ENCODE measurements at places on chromosomes 6 and 20.
A peak's percentile ranks its signal among the peaks of the same experiment; 100 is the strongest.

- DNase-seq: peak; percentile 53
Measured at GRCh38 chr6:40485300-40485699, 101.9 kb downstream of the LRFN2 start.

GRCh38 chr20:58407201-58407873, 18.3 kb downstream of the VAPB start:
- DNase-seq: no peak

DNA sequence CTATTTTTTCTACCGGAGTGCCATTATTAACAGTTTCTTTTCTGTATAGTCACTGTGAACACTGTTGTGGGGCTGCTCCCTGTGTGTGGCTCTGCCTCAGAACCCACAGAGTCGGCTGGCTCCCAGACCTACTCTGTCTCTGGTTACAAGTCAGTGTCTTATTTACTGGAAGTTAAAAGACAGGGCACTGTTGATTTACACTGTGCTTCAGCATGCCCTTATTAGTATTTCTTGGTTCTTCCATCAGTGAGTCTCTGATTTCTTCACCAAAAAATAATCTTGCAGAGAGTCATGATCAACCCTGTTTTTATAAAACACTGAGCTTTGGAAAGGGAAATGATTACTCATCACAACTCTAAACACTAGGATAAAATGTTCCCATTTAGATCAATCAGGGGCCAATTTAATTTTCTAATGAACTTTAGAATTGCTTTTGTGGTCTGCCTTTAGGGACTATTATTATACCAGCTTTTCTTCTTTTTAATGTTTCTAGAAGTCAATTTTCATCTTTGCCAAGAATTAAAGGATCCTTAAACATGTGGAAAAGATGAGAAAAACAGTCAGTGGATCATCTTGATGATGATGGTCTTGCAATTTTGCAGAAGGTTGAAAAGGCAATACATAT, 92.6 kb downstream of the UTRN start:
- no peak for DNase-seq

DNA sequence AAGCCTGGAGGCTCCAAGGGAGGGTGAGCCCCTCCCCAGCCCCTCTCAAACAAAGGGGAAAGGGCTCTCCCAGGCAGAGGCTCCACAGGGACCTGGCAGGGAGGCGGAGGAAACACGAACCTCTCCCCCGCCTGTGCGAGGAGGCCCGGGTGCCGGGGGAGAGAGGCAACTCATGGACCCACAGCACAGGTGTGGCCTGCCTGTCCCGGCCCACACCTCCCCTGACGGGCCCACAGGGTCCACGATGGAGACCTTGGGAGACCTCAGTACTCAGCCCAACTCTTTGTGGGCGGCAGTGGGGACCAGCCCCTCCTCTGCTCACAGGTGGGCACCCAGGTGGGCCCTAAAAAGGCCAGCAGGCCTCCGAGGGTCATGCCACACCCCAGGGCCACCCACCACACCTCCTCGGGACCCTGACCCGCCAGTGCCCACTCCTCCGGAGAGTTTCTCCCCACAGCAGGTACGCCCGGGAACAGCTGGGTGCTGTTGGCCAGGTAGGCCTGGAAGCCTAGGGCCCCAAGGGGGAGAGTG, 12.2 kb downstream of the LAMA5 start:
- no peak for DNase-seq

DNA sequence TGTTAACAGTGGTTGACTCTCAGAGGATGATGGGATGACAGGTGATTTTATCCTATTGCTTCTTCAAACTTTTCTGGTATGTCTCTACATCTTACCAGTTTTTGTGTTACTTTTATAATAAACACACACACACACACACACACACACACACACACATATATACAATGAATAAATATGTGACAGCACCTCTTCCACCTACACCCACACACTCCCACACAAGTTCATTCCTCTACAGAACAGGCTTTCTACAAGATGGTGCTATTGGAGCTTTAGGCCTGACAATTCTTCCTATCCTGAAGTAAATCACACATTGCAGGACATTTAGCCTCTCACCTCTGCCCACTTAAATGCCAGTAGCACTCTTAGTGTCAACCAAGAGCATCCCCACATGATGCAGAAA, 46.7 kb upstream of the STK35 start:
- no peak for DNase-seq

- no peak for DNase-seq
Measured at GRCh38 chr20:57391439-57392301, 474 bp downstream of the RBM38 start.

GRCh38 chr20:17748279-17748678, 48.5 kb downstream of the BANF2 start:
- DNase-seq: no peak

DNA sequence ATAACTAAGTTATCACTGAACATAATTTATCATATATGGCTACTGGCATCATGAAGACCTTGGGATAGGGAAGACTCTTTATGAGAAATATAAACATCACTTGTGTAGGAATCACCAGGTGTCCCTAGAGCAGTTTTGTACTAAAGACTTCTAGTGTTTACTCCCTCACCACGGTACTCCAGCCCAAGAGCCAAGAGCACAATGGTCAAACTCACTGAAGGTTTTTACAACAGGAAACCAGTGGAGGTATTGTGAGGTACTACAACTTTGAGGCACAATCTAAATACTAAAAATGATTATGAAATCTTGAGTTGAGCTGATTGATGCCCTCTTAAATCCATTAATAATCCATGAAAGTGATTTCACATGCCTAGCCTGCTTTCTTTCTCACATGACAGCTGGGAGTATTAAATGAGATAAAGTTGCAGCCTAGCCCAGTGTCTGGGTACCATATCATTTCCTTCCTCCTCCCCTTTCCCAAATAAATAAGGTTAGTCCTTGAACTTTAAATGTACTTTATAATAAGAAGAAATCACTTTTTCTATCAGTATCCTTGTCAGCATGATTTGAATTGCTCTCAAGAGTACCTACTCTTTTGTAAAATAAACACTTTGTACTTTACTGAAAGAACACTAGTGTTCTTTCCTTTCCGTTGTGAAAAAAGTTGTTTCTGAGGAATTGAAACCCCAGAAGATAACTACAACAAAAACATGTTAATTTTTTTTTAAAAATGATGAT, 26.5 kb downstream of the GLO1 start:
- DNase-seq: no peak

- DNase-seq: peak; percentile 15
Measured at GRCh38 chr6:46325561-46326530, 155.1 kb upstream of the ENPP5 start.

DNA sequence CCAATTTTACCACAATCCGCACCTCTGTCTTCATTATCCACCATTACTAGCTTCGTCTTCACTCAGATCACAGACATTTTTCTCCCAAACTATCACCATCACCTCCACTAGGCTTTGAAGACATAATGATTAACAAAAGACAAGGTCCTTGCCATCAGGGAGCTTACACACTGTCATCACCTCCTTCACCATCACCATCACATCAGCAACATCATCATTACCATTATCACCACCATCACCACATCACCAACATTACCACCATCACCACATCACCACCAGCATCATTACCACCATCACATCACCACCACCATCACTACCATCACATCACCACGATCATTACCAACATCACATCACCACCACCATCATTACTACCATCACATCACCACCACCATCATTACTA, 4.4 kb upstream of the SLC22A7 start:
- DNase-seq: no peak

- no peak for DNase-seq
Measured at GRCh38 chr20:8082989-8083388, 49.1 kb upstream of the PLCB1 start.

- DNase-seq: no peak
Measured at GRCh38 chr20:8972963-8973705, 95.8 kb upstream of the PLCB4 start.

DNA sequence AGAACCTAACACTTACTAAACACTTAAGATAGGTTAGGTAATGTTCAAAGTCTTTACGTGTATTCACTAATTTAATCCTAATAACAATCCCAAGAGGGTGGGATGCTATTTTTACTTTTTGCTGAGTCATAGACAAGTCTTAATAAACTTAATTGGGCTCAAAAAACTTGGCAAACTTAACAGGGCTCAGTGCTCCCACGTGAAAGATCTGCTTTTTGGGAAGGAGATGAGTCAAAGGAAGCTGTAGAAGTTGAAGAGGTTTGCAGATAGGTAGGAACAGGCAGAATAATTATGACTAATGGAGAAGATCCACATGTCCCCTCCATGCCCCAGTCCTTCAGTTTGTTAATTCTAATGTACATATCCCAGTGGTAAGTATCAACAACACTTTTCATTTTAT, 44.5 kb upstream of the STMND1 start:
- DNase-seq: no peak

DNA sequence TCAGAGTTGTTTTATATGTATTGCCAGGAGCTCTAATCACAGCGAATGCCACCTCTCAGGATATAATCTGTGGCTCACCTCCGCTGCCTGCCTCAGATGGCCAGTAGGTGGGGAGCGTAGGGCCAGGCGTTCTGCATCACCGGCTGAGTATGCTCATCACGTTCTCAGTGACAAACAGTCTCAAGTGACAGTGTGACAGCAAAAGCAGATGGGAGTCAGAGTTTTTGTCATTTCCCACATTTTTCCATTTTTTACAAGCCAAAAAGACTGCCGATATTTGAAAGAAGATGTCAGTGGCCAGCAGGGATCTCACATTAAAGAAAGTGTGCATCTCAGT, 208.7 kb downstream of the ALDH8A1 start:
- no peak for DNase-seq

DNA sequence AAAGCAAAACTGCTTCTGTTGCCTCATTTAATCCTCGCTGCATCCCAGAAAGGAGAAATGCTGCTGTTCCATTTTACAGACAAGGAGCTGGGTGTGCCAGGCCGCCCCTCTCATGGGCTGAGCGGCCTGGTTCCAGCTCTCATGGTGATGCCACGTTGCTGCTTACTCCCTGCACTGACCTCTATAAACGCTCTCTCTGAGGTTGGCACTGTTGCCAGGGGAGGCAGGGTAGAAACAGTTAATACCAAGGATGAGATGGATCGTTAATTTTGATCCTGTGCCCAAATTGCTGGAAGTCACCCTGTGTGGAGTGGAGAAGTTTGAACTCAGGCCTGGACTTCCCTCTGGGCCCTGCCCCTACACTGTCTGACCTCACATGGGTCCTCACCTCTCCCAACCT, 25.6 kb downstream of the SIRPA start:
- no peak for DNase-seq

- DNase-seq: no peak
Measured at GRCh38 chr6:16228709-16229665, 9.4 kb upstream of the GMPR start.

GRCh38 chr6:7419065-7419464, 29.5 kb downstream of the RIOK1 start:
- DNase-seq: no peak

GRCh38 chr20:32359633-32360332, 1.7 kb downstream of the ASXL1 start:
- no peak for DNase-seq

- no peak for DNase-seq
Measured at GRCh38 chr6:7148100-7148822, 40.5 kb downstream of the RREB1 start.

DNA sequence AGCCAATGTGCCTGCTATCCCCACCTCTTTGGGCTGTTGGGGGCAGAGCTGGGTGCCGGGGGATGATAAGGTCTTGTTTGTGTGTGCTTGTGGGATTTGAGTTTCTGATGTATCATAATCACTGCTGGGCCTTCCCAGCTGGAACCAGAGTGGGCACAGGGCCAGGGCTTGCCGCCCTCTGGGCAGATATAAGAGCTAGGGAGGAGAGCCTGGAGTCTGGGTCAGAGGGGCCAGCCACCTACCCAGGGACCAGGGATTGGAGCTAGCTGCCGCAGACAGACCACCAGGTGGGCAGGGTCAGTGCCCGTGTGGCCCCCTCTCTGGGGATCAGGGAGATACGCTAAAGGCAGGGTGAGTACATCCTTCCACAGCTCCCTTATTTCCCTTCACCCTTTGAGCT, 3.1 kb upstream of the TLDC2 start:
- DNase-seq: no peak

- DNase-seq: no peak
Measured at GRCh38 chr6:84582997-84583396, 181.4 kb downstream of the TBX18 start.

DNA sequence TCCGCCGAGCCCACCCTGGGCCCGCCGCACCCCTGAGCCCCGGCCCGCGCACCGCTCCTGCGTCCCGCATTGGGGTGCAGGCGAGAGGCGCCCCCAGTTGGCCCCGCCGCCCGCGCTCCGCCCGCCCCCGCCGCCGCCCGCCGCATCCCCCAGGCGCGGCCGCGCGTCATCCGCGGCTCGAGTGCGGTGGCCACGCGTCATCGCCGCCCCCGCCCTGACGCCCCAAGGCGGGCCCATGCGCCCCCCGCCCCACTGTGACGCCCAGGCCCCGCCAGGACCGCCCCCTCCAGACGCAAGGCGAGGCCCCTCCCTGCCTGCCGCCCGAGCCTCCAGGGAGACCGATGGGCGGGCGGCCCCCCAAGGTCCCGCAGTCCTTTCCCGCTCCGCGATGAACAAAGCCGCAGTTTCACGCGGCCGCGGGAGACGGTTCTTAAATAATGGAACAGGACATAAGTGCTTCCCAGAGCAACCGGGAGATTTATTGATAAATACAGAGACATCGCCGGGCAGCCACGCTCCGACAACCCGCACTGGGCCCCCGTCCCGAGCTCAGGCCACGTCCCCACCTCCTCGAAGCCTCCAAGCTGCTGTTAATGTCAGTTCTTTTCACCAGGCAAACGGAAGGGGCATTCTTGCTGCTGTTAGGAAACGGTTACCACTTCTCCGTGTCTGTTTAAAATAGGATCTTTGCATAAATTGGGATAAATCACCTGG, at the start of gene ANKRD60:
ANKRD60 (minus strand) TSS at position 170 of the 714 bp plus-strand sequence; CDS start at position 170, 0 bp downstream.
- no peak for DNase-seq

DNA sequence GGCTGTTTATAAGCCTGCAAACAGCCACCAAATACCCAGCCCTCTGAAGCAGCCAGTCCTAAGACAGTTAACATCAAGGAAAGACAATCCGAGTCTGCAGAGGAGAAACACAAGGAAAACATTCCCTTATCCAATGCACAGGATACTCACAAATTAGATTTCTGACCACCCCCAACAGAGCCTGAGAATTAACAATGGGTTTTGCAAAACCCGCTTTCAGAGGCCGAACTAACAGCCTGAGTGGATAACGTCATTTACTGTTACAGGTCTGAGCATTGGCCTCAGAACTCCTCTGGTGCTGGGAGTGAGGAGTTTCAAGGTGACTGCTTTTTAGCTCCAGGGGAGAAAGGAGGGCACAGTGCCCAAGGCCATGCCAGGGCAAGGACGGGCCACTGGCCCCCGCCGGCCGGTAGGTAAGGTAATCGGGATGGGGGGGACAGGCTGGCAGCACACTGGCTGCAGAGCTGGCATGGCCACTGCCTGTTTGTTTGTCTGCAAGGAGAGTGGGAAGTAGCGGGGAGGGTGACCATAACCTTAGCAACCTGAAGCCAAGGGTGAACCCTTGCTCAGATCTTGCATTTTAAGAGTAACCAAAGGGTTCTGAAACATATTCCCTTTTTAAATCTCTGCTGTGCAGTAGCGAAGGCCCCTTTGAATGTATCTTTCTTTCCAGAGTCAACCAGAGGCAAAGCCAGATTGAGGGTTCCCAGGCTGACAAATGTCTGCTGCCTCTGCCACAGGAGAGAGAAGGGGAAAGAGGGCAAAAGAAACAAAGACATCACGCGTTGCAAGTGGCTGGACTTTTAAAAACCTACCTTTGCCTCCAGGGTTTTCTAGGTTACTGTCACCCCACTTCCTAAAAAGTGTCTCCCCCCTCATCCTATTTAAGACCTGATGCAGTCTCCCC, 3.9 kb downstream of the ZMYND8 start:
- DNase-seq: no peak

GRCh38 chr20:63217706-63218105, 1.8 kb upstream of the YTHDF1 start:
- DNase-seq: no peak

Measured in right renal cortex interstitium (tissue), 3 donors.